ENCODE measurements at places on chromosomes 7 and 10.

DNA sequence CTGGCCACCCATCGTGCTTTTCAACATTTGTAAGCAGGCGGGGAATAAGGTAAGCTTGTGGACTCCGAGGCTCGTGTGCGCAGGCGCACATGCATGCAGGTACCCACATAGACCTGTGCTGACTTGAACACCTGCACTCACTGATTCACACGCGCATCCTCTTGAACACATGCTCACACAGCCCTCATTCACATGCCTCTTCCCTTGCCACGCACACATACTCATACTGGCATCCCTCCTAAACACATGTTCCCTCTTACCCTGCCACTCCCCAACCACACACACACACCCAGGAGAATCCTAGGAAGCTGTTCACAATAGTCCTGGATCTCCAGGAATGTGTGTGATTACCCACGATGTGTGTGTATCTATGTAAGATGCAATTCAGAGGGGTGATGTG lies 44.1 kb upstream of the LBX1 start:
- DNase-seq: no peak

- DNase-seq: no peak
These were observed 455.6 kb upstream of the ANKRD30A start for GRCh38 chr10:36669615-36670352.

- no peak for DNase-seq
These were observed 895.7 kb downstream of the XPNPEP1 start for GRCh38 chr10:109027534-109028185.

- DNase-seq: no peak
These were observed 16.8 kb upstream of the ABCB5 start for GRCh38 chr7:20598459-20599309.

Data from stimulated activated CD4-positive, alpha-beta T cell treated with anti-CD3 and anti-CD28 coated beads, Interleukin-2, amount 100 ng/mL, for 48 hours (primary cell).